Activated CD4-positive, alpha-beta T cell treated with anti-CD3 and anti-CD28 coated beads for 36 hours (primary cell): ENCODE measurements at places on chromosomes 1 and 21.

GRCh38 chr1:46650491-46650890 lies 17.7 kb downstream of the ATPAF1 start:
- no peak for DNase-seq
- H3K4me1 ChIP-seq = peaks cover 25% of the 10 kb centered on the region
- H3K36me3 ChIP-seq = peaks cover 48% of the 10 kb centered on the region
- no peaks in the 10 kb centered on the region for H3K27me3 ChIP-seq
- H3K27ac ChIP-seq = no peak overlapping the region
- H3K4me3 ChIP-seq = no peak overlapping the region

- H3K36me3 ChIP-seq = no peaks in the 10 kb centered on the region
- H3K27ac ChIP-seq = no peak overlapping the region
- peaks cover 10% of the 10 kb centered on the region for H3K27me3 ChIP-seq
- H3K4me3 ChIP-seq = no peak overlapping the region
- peaks cover 3% of the 10 kb centered on the region for H3K4me1 ChIP-seq
Observed at GRCh38 chr1:152349611-152350010, 10.2 kb downstream of the FLG2 start.

GRCh38 chr1:234918961-234919761 lies 209.5 kb downstream of the TOMM20 start:
- H3K36me3 ChIP-seq = no peaks in the 10 kb centered on the region
- no peaks in the 10 kb centered on the region for H3K4me1 ChIP-seq
- no peak overlapping the region for H3K4me3 ChIP-seq
- H3K27ac ChIP-seq = no peak overlapping the region
- DNase-seq = no peak
- no peaks in the 10 kb centered on the region for H3K27me3 ChIP-seq

DNA sequence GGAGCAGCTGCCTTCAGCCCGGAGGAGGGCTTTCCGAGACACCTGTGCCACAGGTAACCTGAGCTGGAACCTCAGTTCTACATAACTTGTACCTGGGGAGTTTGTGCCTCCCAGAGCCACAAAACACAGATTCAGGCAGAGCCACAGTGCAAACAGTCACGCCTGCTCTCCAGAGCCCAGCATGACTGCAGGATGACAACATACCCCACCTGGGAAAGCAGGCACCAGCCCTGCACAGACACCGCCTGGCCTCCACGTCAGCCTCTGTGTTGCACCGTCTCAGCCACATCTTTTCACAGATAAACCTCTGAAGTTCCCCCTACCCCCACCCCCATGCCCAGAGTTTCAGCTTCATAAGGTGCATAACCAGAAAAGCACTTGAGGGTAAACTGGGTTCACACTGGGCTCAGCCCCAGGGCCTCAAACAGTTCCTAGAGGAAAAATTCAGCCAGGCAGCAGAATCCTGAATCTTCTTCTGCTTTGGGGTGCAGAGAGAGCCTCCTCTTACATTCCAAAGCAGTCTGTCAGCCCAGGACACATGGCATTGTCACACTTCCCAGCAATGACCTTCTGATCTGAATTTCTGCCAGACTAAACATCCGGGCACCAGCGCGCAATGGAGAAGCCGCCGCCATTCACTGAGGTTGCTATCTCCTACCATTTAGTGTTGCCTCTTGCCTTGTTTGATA lies 229.5 kb downstream of the TOMM20 start:
- no peak overlapping the region for H3K27ac ChIP-seq
- no peaks in the 10 kb centered on the region for H3K27me3 ChIP-seq
- no peak overlapping the region for H3K4me3 ChIP-seq
- H3K4me1 ChIP-seq = peaks cover 10% of the 10 kb centered on the region
- no peaks in the 10 kb centered on the region for H3K36me3 ChIP-seq

DNA sequence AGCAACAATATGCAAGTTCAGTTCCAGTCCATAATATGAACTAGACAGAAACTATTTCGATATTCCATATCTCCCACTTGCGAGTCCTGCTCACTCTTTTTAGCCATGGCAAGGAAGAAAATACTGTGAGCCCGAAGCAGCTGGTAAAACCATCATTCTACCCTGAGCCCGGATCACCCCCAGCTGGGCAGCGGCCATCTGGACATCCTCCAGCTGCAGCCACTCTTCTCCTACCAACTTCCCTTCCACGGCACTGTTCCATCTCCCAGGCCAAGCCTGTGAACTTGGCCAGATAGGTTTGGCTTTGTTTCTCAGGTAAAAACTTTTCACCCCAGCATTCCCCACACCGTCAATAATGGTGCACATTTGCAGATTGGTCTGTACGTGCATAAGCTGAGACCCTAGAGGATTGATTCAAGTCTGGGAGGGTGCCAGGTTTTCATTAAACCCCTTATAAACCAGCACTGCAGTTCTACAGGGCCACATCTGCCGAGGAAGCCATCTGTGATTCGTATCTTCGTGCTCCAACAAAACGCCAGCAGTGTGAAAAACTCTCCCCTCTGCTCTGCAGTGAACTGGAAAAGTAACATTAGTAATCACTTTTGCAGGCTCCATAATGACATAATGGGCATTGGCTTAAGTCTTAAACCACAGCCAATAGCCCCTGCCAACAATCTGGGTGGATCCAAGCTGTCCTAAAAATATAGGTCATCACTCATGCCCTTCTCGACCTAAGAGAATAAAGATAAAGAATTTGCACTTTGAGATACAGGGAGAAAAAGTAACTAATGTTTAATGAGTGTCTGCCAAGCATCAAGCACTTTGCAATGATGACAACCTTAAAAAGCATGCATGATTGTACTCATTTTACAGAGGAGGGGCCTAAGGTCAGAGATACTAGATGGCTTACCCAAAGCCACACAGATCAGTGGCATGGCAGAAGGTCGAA lies 205.1 kb downstream of the PLPP3 start:
- H3K27ac ChIP-seq = no peak overlapping the region
- H3K4me1 ChIP-seq = no peaks in the 10 kb centered on the region
- H3K36me3 ChIP-seq = no peaks in the 10 kb centered on the region
- no peak for DNase-seq

GRCh38 chr1:60390593-60391282 lies 317.2 kb upstream of the C1orf87 start:
- H3K36me3 ChIP-seq = no peaks in the 10 kb centered on the region
- no peaks in the 10 kb centered on the region for H3K4me1 ChIP-seq
- no peaks in the 10 kb centered on the region for H3K27me3 ChIP-seq
- no peak overlapping the region for H3K27ac ChIP-seq

- no peak overlapping the region for H3K27ac ChIP-seq
- H3K27me3 ChIP-seq = no peaks in the 10 kb centered on the region
- DNase-seq = no peak
- H3K4me3 ChIP-seq = no peak overlapping the region
- H3K4me1 ChIP-seq = no peaks in the 10 kb centered on the region
Observed at GRCh38 chr1:68930101-68930500, 433.2 kb upstream of the DEPDC1 start.

DNA sequence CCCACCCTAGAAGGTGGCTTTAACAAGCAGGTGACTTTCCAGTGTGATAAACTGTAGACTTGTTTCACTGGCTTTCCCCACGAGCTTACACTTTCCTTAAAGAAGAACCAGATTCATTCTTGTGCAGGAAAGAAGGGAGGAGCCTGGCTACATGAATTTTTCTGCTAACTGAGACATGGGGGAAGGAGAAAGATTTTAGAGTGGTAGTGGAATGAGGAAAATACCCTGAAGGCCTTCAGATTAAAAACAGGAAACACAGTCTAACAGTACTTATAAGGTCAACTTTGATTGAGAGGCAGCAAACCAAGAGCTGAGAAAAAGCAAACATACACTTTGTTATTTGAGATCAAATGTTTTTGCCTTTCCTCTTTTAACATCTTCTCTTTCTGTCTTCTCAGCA lies 640.9 kb upstream of the PLXNA2 start:
- DNase-seq = no peak
- H3K27ac ChIP-seq = no peak overlapping the region
- no peak overlapping the region for H3K4me3 ChIP-seq
- no peaks in the 10 kb centered on the region for H3K4me1 ChIP-seq

GRCh38 chr1:246051909-246052518 lies 455.1 kb downstream of the SMYD3 start:
- H3K27ac ChIP-seq = no peak overlapping the region
- no peak overlapping the region for H3K4me3 ChIP-seq
- DNase-seq = no peak
- peaks cover 13% of the 10 kb centered on the region for H3K36me3 ChIP-seq
- H3K27me3 ChIP-seq = no peaks in the 10 kb centered on the region
- H3K4me1 ChIP-seq = no peaks in the 10 kb centered on the region

DNA sequence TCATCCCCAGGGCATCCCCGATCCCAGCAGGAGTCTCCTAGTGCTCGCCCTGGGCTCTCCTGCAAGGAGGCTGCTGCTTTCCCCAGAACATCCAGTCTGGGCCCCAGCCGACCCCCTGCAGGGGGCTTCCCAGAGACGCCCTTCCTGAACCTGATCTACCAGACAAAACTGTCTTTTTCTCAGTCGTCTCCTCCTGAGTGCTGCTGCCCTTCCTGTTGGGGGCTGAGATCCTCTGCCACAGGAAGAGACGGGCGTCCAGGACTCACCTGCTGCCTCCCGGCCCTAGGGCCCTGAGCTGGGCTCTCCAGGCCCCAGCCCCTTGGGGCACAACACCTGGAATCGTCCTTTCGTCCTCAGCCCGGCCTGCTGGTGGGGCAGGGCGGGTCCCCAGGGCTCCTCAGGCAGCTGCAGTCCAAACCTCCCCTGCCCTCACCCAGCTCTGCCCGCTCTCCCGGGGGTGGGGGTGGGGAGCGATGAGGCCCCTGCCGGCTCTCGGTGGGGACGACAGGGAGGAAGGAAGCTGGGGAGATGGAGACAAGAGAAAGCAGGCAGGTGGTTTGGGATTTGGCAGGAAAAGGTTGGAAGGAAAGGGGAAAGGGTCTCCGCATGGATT lies 36.9 kb downstream of the TP73 start:
- H3K4me1 ChIP-seq = no peaks in the 10 kb centered on the region
- H3K4me3 ChIP-seq = no peak overlapping the region
- no peak overlapping the region for H3K27ac ChIP-seq
- H3K36me3 ChIP-seq = no peaks in the 10 kb centered on the region
- DNase-seq = no peak

- H3K27ac ChIP-seq = no peak overlapping the region
- no peaks in the 10 kb centered on the region for H3K36me3 ChIP-seq
- H3K4me1 ChIP-seq = no peaks in the 10 kb centered on the region
- no peaks in the 10 kb centered on the region for H3K27me3 ChIP-seq
Observed at GRCh38 chr21:18831942-18832676, 428.5 kb upstream of the TMPRSS15 start.

DNA sequence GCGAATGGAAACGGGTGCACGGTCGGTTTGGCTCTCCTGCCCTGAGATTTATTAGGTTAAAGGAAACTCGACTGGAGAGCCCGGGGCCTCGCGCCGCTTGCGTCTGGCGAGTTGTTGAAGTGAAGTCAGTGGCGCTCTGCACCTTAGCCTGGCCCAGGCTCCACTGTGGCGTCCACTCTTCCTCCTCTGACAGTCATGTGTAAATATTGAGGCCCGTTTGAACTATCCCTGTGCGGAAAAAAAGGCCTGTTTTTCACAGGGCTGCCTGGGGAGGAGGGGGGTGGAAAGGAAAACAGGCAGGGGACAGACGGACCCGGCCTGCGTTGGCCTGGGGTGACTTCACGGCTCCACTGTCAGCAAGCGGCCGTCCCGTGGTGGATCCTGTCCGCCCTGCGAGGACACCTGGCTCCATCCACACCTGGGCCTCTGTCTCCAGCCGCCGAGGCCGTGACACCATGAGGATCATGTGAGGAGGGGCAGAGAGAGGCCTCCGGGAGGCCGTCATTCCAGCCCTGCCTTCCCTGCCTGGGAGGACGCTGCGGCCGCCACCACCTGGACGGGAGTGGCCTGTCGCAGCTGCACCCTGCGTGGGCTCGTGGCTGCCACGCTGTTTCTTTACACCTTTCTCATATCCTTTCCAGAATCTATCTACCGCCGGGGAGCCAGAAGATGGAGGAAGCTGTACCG lies 59.8 kb downstream of the FAAP20 start:
- no peaks in the 10 kb centered on the region for H3K27me3 ChIP-seq
- H3K27ac ChIP-seq = no peak overlapping the region
- no peaks in the 10 kb centered on the region for H3K36me3 ChIP-seq
- no peak for DNase-seq
- no peak overlapping the region for H3K4me3 ChIP-seq

DNA sequence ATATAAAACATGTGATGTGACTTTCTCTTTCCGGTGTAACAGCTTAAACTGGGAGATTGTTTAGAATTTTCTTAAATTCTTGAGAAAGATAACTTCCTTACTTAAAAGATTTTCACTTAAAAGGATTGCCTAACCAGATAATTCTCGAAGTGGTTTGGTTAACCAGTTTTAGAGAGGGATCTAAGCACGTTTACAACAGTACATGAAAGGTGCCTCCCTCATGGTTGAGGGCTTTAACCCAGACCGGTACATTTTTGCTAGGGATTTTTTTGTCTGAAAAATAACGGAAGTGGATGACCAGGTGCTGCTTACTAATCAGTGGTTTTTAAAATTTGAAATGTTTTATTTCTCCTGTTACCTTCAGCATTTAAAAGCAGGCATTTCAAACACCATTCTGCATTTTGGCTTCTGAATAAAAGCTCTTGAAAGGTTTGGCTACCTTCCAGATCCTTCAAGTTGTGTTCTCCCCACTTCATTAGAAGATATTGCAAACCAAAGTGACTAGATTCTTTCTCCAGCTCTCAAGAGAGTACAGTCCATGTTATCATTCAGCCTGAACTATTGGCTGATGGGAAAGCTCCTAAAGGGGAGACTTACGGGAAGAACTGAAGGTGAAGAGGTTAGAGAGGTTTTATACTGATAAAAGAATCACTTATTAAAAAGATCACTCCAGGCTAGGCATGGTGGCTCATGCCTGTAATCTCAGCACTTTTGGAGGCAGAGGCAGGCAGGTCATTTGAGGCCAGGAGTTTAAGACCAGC lies 12.8 kb downstream of the S100PBP start:
- no peak overlapping the region for H3K4me3 ChIP-seq
- peaks cover 54% of the 10 kb centered on the region for H3K36me3 ChIP-seq
- DNase-seq = no peak
- H3K4me1 ChIP-seq = peaks cover 3% of the 10 kb centered on the region

- H3K27me3 ChIP-seq = peaks cover 27% of the 10 kb centered on the region
- H3K4me1 ChIP-seq = no peaks in the 10 kb centered on the region
- no peak within 1 kb of the TSS for H3K4me3 ChIP-seq
- no peaks in the 10 kb centered on the region for H3K36me3 ChIP-seq
- DNase-seq = no peak
Observed at GRCh38 chr1:153203130-153203529, at the start of gene LELP1. LELP1 (plus strand) TSS chr1:153203430; CDS start chr1:153204708, 1,278 bp downstream.

GRCh38 chr1:45386219-45386618 lies 46.0 kb upstream of the MUTYH start:
- no peak overlapping the region for H3K4me3 ChIP-seq
- no peak for DNase-seq
- H3K27me3 ChIP-seq = no peaks in the 10 kb centered on the region
- H3K27ac ChIP-seq = no peak overlapping the region
- no peaks in the 10 kb centered on the region for H3K36me3 ChIP-seq
- H3K4me1 ChIP-seq = no peaks in the 10 kb centered on the region

GRCh38 chr1:65431111-65431705 lies 10.7 kb downstream of the LEPR start:
- DNase-seq = no peak
- H3K27ac ChIP-seq = no peak overlapping the region
- H3K36me3 ChIP-seq = peaks cover 13% of the 10 kb centered on the region
- H3K4me3 ChIP-seq = no peak overlapping the region
